Nephron progenitor cell (in vitro differentiated cells): ENCODE measurements at places on chromosomes 4 and X.

DNA sequence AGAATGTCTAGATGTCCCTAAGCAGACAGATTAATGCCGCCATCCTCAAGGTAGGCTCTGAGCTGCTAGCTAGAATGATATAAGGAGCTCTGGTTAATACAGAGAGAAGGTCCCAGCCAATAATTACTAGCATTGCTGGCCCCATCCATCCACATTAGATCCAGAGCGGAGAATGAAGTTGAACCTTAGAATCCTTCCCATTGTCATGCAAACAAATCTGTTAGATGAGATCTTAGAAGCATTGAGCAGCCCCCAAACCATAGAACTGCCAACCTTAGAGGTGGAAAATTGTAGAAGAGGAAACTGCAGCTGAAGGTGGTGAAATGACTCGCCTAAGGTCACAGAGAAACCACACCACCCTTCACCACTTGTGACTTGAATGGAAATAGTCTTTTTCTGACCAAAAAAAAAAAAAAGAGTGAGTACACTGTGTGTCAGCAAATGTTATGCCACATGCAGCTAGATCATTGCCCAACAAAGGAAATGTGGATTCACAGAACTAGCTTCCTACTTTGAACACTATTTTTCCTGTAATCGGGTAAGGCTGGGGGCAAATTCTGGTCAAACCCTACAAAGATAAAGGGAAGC, 162.1 kb downstream of the SMIM20 start:
- DNase-seq: no peak

DNA sequence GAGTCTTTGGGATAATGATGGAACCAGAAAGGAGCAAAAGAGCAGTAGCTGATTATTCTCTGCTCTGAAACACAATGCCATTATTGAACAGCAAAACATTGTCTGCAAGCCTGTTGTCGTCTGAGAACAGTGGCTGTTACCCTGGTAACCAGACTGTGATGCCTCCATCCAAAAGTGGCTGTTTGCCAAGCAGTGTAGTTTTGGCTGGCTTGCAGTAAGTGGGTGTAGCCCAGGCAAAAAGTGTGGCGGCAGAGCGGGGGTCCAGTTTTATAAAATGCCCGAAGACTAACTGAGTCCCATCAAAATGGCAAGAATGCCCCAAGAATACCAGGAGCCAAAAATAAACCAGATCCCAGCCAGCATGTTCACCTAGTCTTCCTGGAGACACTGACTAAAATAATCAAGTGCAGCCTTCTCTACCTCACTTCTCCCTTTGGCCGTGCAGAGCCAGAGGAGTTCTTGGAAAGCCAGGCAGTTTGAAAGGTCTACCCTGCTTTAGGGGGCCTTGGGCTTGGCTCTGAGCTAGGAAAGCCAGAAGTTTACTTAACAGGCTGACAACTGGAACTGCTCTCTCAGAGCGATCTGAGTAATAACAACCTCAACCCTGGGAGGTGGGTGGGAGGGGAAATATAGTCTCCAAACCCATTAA, 2.6 kb downstream of the PLP1 start:
- no peak for DNase-seq

GRCh38 chrX:85995641-85996040, 51.7 kb downstream of the CHM start:
- DNase-seq: no peak

- DNase-seq: no peak
Measured at GRCh38 chr4:38534344-38535045, 129.5 kb upstream of the KLF3 start.

GRCh38 chrX:154840856-154841255, 6.4 kb upstream of the SMIM9 start:
- DNase-seq: no peak

- no peak for DNase-seq
Measured at GRCh38 chrX:123339221-123339905, 155.3 kb downstream of the GRIA3 start.

DNA sequence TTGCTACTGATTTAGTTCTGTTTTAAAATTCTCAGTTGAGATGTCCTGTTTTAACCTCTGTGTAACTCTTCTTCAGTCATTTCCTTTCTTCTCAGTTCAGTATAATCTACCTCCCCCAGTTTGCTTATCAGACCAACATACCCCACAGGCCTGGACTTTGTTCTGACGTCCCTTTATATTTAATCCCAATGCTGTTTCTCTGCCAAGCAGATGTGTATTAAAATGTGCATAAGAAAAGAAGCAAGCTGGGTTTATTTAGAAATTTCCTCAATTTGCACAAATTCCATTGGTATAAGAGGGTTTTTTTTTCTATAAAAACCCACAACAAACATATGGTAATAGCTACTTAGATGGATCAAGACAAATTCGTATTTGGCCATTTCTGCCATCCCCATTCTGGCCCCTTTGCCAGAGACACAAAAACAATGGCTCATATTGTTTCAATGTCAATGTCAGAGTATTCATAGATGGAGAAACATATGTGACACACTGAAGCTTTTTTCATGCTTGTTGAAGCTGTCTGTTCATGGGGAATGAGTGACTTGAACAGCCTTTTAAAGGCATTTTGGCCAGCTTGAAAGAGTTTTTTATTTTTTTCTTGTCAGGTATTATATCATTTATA, 24.5 kb downstream of the HCCS start:
- no peak for DNase-seq

- no peak for DNase-seq
Measured at GRCh38 chr4:114606245-114606644, 7.6 kb downstream of the UGT8 start.

DNA sequence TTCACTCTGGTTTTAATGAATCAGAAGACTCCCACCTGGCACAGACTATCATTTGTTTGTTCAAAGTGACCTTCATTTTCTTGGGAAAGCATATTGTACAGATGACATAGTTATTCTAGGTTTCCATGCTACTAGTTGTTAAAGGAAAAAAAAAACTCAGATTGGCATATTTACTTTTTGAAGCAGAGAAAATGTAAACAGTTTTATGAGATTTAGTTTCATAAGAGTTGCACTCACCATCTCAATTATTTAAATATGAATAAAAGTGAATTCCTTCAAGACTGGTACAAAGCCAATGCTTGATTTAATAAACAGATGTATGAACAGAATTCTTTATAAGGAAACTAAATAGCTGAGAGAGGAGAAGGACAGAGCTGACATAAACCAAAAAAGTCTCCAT, 280.3 kb upstream of the UGT8 start:
- DNase-seq: no peak

DNA sequence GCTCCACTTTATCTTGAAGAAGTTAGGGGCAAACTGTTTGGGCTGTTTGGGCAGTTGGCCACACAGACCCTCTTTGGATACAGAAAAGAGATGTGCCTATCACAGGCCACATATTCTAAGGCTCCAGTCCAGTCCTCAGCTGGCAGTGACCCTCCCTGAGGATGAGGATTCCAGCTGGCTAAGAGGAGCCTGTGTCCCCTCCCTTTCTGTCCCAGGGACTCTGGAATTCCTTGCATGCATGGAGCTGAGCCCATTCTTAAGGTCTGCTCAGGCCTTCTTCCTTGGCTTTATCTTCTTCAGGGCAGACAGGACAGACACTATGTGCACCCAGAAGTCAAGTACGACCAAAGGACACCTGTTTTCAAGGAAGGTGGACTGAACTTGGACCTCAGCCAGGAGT, 23.8 kb upstream of the GK2 start:
- no peak for DNase-seq

- no peak for DNase-seq
Measured at GRCh38 chrX:44980403-44980802, 107.4 kb downstream of the KDM6A start.

GRCh38 chr4:74093981-74094623, 4.9 kb downstream of the CXCL2 start:
- no peak for DNase-seq

DNA sequence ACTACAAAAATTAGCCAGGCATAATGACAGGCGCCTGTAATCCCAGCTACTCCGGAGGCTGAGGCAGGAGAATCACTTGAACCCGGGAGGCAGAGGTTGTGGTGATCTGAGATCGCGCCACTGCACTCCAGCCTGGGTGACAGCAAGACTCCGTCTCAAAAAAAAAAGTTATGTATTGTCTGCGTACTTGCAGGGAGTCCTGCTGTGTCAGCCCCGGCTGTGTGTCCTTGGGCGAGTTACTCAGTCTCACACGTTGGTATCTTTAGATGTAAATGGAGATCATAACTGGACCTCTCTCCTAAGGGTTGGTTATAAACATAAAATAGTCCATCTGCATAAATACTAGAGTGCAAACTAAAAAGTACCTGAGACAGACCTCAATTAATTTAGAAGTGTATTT, 22.7 kb upstream of the TBC1D14 start:
- DNase-seq: no peak

- peak; percentile 76 for DNase-seq
Measured at GRCh38 chrX:132615391-132616131, 126.7 kb upstream of the MBNL3 start.

- DNase-seq: no peak
Measured at GRCh38 chrX:968148-968965, 244.1 kb downstream of the CRLF2 start.

DNA sequence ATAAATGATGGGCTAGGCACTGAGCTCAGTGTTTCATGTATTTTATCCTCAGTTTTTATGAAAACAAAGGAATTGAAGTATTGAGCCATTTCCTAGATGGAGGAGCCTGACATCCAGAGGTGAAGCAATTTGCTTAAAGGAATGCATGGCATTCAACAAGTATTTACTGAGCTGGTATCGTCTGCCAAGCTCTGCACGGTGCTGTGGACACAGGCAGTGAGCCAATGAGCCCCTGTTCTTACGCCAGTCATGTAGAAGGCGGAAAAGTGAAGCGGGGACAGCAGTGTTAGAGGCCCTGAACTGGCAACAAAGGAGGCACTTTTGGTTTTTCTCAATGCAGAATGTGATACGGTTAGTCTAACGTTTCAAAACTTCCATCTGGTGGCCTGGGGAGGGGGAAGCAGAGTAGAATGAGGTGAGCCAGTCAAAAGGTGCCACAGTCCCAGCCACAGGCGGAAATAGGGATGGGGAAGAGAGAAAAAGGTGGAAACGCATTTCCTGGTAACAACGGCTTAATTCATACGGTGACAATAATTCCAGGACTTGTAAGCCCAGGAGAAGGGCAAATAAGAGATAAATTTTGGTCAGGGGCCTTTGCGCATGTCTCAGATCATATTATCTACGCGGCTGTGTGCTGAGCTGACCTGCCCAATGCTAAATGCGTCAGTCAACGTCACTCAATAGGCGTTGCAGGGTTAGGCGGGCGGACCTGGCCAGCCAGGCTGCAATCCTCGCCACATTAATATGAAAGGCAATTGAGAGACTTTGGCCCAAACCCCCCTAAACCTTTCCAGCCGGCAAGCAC, 133.9 kb downstream of the AFAP1 start:
- DNase-seq: peak; percentile 22

DNA sequence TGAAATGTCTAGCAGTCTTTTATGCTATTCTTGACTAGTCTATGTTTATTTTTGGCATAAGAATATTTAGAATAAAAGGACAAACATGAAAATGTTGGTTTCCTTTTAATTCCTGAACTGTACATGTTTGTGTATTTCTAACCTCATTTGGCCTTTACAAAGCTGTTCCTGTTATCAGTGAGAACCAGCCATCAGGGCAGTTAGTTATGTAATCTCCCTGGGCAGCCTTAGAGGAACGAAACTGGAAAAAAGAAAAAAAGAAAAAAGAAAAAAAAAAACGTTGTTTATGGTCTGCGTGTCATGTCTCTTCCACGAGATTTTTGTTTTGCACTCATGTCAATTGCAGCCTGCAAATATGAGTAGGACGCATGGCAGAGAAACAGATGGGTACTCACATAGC, 193.7 kb downstream of the MAGEB5 start:
- no peak for DNase-seq

DNA sequence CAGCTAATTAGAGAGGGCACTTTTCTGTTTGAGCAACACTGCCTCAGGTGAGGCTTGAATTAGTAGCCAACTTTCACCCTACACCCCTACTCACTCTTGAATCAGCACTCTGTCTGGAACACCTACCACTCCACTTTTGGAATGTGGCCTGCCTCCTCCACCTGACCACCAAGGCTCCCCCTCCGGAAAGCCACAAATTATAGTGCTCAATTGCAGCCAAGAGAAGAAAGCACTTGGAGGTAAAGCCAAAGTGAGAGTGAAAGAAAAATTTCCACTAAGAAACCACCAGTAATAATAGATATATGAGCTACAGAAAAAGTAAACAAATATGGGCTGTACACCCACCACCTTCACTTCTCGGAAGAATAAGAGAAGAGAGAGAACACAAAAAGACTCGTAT, 41.1 kb downstream of the PPP3CA start:
- no peak for DNase-seq

DNA sequence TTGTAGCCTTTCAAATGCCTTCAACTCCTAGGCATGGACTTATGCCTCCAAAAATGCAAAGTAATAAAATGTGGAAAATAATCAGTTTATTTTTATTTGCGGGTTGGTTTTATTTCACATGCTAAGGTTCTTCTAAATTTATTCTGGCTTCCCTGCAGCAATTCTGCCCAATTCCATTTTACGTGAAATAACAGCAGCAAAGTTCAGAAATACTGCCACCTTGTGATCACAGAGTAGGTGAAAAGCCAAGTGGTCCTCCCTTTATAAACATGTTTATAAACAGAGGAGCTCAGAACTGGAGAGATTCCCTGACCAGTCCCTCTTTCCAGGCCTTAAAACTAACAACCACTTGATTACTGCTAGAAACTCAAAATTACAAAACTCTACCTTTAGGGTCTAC, 14.7 kb upstream of the DCHS2 start:
- DNase-seq: peak; percentile 6

DNA sequence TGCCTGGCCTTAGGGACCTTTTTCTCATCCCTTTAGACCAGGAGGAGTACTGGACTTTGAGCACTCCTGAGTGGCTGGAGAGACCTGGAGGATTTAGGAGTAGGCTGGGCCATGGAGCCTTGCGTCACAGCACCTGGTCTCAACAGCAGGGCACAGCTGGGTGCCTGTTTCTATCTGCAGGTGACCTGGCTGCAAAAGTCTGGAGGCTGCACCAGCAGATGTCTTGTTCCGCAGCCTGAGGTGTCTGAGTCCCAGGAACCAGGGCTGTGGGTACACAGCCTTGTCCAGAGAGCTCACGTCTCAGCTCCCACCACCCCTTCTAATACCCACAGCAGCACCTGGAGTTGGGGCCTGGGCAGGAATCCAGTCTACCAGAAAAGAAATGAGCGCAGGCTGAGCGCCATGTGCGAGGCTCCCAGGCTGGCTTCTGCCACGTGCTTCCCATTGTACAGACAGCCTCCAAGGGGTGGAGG, 5.0 kb upstream of the NSD2 start:
- no peak for DNase-seq

- DNase-seq: no peak
Measured at GRCh38 chr4:38084877-38085711, 124.9 kb downstream of the PTTG2 start.

GRCh38 chr4:183158062-183158461, 59.0 kb downstream of the WWC2 start:
- DNase-seq: no peak

DNA sequence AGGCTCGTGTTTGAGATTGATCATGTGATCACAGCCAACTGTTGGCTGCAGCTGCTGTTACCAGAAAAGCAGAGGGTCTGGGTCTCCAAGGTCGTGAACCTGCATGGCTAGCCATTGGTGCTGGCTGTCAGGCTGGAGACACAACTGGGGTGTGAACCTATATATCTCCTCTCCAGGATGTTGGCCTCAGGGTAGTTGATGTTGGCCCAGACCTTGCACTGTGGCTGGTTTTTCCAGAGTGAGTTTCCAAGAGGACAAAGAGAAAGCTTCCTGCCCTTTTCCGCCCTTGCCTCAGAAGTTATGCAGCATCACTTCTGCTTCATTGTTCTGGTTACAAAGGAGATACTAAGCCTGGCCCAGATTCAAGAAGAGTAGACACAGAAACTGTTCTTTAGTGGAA, 607.8 kb upstream of the HS3ST1 start:
- DNase-seq: no peak
